ENCODE measurements at places on chromosomes 16 and 17. TPM values are rescaled to one million over a fixed set of nuclear protein-coding genes. Genes with fewer than 3 reads are reported as not detected.

ESRP2 gene
- polyA plus RNA-seq: 22.5 TPM

MYO15A gene
- 2.7 TPM for polyA plus RNA-seq

PLXDC1 gene
- 5.9 TPM for polyA plus RNA-seq

CCL4 gene
- 8.3 TPM for polyA plus RNA-seq

SLC47A1 gene
- polyA plus RNA-seq: 2.8 TPM

TRPV3 gene
- 0.10 TPM for polyA plus RNA-seq

UTS2R gene
- not detected for polyA plus RNA-seq

NPIPA8 gene
- 0.03 TPM for polyA plus RNA-seq

LDAF1 gene
- polyA plus RNA-seq: 10.4 TPM

SDR42E2 gene
- polyA plus RNA-seq: 0.11 TPM

MCRIP1 gene
- 117 TPM for polyA plus RNA-seq

BLTP2 gene
- 46.4 TPM for polyA plus RNA-seq

KRTAP2-2 gene
- not detected for polyA plus RNA-seq

MT1G gene
- 140 TPM for polyA plus RNA-seq

NEUROD2 gene
- not detected for polyA plus RNA-seq
